ENCODE measurements at places on chromosomes 6 and 20.

DNA sequence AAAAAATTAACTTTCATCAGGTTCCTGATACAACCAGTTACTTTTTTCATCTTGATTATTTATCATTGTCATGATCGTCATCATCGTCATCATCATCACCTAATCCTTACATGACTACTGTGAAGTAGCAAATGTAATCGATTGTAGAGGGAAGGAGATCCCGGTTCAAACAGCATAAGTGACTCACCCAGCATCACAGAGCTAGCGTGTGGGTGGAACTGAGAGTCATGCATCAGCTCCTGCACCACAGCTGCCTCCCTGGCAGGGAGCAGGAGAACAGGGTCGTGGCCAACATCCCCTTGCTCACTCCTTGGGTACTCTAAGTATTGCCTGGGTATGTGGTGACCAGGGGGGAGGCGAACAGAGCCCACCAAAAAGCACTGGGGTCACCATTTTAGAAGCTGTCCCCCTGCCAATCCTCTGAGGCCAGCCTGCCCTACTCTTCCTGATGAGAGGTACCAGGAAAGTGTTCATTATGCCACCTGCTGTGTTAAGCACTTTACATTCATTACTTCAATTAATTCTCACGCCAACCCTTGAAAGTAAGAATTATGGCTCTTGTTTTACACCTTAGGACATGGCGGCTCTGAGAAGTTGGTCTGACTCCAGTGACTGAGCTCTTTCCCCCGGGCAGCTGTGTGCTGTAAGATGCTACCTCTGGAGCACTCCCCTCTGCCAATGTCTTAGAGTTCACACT, 425.2 kb downstream of the CD83 start:
- DNase-seq: no peak

DNA sequence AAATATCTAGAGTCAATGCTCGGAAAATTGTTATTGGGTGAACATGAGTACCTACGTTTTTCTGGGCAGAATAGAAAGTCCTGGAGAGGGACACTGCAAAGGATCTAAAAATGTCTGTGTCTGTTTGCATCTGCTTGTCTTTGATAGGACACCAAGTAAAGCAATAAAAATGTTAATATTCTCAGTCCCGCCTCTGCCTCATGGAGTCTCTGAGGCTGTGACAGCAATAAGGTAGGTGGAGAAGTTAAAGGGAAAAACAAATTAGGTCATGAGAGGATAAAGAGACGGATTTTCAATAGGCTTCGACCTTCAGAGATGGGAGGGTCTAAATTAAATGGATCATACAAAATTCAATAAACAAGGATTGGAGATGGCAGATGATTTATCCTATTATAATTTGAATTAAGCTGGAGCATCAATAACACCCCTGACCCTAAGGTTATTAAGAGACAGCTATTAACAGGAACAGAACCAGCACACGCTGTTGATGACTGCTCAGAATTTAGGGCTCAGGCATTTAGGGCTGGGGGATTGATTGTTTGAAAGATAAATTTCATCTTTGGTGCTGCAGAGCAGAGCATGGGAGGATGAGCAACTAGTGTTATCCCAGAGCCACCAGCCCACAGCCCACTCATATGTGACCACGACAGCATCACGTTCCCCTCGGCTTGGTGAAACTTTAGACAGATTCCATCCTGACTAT, 620.3 kb upstream of the CDH4 start:
- DNase-seq: no peak

GRCh38 chr6:115675443-115675842, 385.2 kb downstream of the FRK start:
- no peak for DNase-seq

DNA sequence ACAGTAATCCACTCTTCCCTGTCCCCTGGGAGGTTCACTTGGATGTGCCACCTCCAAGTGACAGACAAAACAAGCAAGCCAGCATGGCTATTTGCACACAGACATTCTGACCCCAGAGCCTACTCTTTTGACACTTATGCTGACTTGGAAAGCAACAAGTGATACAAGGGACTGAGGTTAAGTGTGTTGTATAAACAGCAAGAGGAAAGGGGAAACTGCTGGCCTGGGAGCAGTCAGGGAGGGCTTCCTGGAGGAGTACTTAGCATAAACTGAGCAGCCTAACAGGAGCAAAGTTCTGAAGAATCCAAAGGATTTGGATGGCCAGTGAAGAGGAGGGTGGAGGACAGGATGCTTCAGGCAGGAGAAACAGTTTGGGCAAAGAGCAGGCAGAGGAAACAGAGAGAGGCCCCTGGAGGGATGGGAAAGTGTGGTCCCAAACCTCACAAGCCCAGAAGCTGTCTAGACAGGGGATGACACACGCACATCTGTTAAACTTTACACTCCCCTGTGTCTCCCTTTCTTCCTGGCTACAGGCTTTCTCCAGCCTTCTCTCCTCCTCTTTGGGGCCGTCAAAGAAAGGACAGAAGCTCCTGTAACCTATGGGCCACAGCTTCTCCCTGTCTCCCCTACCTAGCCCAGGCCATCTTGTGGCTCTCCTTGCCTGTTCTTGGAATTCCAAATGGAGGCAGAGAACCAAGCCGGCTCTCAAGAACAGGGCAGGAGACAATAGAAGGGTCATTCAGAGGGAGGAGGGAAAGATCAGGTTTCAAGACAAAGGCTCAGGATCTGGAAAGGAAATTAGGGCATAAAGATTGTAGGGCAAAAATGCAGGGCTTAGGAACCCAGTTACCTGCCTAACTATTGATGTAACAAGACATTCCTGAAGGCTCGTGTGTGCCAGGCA, 19.3 kb downstream of the SULF2 start:
- DNase-seq: no peak

GRCh38 chr20:60480950-60481742, 522.9 kb downstream of the CDH26 start:
- no peak for DNase-seq

GRCh38 chr6:169986848-169987498, 235.6 kb downstream of the ERMARD start:
- no peak for DNase-seq

DNA sequence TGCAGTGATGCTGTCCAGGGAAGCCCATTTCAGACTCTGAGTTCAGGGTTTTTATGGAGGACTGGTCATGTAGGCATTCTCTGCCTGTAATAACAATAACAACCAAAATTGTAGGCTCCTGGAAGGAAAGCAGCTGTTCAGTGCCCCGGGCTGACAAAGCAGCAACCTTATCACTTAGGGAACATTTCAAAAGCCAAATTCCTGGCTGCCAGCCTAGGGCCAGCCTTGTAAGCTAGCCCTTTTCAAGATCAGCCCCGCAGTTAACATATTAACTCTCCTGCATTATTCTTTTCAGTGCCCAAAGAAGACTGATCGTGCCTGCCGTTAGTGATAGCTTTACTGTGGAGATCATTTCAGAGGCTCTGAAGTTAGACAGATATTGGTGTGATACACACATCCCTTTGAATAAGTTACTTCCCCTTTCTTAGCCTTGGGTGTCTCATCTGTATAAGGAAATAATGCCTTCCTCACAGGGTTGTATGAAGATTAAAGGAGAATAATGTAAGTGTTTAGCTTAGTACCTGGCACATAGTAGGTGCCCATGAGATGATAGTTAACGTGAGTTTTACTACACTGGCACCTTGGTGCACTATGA, 44.1 kb downstream of the CTNNBL1 start:
- DNase-seq: no peak

DNA sequence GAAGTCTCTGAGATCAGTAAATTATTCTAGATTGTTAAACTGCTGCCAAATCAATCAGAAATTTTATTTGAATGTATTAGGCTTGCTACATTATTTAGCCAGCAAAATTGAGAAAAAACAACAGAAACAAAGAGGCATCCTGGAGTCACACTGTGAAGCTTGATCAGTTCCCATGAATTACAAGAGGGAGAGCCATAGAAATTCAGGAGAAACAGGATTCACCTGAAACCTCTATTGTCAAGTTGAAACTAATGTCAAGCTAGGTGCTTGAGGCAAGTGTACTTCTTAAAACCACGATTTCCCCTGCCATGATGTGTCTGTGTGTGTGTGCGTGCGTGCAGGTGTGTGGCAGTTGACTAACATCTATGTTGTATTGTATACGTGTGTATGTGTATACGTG, 439.1 kb upstream of the NOX3 start:
- DNase-seq: no peak

- DNase-seq: no peak
Measured at GRCh38 chr20:23924751-23925150, 45.2 kb upstream of the CST5 start.

- no peak for DNase-seq
Measured at GRCh38 chr6:6987749-6988148, 120.0 kb upstream of the RREB1 start.

GRCh38 chr6:156359912-156360311, 417.3 kb upstream of the ARID1B start:
- no peak for DNase-seq

GRCh38 chr6:109428889-109429477, 11.4 kb downstream of the PPIL6 start:
- DNase-seq: no peak

- no peak for DNase-seq
Measured at GRCh38 chr6:124123617-124124209, 320.0 kb downstream of the NKAIN2 start.

DNA sequence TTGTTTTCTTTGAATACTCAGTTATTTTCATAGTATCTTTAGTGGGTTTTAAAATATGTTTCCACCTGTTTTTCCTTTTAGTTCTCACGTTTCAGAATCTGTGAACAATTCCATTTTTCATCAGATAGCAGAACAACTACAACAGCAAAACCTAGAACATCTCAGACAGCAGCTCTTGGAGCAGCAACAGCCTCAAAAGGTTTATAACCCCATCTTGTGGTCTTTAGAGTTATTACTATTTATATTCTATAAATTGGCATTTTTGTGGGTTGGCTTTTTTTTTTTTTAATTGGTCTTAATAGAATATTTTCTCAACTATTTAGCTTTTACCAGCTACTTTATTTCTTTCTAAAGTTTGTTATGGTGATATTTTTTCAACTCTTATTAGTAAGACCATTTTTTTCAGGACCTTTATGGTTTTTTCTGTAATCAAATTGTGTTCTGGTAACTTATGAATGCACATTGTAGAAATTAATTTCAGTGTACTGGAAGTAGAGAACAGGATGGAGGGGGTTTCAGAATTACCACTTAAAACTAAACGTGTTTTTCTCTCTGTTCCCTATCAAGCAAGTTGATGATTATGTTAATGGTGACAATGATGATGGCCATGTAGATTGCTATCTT, 72.2 kb downstream of the SCAF8 start:
- no peak for DNase-seq

DNA sequence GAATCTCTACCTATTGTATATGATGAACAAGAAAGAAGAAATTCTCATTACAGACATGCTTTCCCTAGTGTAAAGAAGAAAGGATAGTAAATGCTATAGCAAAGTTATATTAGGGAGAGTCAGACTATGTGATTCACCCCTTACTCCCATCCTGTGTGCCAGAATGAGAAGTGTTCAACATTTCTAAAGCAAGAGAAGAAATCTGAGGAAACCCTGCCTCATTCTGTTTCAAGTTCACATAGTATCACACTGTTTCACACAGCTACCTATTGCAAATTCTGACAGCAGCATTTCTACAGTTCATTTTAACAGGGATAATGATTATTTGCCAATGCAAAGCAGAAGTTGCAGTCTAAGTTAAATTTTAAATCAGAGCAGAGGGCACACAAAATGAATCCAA, 267.2 kb upstream of the TCF21 start:
- DNase-seq: no peak

DNA sequence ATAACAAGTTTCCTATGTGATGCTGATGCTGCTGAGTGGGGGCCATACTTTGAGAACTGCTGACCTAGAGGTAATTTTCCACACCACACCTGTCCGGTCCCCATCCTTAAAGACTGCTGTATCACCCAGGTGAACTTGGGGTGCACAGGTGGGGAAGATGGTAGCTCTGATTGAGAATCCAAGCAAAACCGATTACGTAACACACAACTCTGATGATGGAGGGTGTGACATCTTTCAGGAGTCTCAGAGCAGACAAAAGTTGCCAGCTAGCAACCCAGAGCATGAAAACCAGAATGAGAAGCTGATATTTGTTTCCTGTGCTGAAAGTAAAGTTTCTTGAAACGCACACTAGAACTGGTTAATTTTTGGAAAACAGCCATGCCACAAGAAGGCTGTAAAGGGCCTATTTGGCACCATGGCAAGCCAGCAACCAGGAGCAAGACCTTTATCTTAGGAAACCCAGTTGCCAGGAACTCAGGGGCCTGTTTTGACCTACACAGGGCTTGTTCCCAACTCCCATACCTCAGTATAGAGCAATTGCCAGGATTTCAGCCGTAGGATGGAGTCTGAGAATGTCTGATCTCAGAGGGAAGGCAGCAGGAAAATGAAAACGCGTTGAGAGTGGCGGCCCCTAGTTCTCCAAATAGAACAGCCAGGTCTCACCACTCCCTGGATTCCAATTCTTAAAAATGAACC, 21.6 kb upstream of the TBC1D7 start:
- DNase-seq: no peak

GRCh38 chr6:145502416-145502815, 232.9 kb downstream of the EPM2A start:
- DNase-seq: no peak

DNA sequence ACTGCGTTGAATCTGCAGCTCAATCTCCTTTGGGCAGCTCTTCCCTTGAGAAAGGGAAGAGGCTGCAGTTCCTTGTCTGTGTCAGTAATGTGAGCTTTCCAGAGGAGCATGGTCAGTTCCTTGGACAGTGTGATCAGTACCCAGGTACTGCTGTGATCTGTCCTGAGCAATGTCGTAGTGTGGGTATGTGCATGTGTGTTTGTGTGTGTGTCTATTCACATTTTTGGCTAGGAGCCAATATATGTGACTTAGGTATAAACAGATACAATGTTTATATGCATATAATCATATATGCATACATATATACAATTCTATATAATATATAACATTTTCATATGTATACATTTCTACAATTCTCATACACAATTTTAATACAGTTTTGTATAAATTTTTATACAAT, 85.4 kb upstream of the OLIG3 start:
- no peak for DNase-seq

DNA sequence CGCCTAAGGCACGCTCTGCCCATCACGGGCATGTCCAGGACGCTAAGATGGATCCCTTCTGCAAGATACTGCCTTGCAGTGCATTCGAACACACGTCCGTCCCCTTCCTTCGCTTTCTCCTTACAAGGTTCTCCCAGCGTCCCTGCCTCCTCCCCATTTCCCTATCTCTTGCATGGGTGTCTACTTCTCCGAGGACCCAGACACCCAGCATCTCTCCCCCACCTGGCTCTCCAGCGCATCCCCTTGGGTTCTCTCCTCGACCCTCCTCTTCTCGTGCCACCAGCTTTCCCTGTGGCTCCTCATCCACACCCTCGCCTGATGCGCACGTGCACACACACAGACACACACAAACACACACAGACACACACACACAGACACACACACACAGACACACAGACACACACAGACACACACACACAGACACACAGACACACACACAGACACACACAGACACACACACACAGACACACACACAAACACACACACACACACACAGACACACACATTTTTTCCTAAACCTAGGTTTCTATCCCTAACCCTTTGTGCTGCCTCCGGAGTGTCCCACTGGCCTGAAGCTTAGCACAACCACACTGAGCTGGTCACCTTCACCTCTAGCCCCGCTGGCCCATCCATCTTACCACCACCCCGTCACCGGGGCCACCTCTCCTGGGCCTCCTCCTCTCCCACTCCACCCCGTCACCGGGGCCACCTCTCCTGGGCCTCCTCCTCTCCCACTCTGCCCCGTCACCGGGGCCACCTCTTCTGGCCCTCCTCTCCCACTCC, 31.9 kb downstream of the ANKRD60 start:
- no peak for DNase-seq

- DNase-seq: no peak
Measured at GRCh38 chr6:43867996-43868395, 98.0 kb downstream of the VEGFA start.
